ENCODE measurements at places on chromosomes 6 and 20.
A peak's percentile ranks its signal among the peaks of the same experiment; 100 is the strongest.

DNA sequence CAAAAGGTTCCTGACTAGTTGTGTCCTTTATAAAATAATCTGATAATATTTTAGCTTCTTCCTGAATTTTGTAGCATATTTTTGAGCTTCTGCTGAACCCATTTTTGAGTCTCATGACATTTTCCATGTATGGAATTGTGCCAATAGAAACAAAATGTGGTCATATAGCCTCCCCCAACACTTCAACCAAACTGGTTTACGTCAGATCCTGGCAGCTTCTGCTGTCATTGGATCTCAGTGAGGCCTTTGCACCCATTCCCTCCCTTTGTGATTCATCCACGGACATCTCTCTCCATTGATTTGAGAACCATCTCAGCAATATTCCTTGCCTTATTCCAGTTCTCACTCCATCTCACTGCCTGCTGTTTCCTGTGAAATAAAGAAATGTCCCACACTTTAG lies 166.0 kb upstream of the PROKR2 start:
- DNase-seq: peak; percentile 24

DNA sequence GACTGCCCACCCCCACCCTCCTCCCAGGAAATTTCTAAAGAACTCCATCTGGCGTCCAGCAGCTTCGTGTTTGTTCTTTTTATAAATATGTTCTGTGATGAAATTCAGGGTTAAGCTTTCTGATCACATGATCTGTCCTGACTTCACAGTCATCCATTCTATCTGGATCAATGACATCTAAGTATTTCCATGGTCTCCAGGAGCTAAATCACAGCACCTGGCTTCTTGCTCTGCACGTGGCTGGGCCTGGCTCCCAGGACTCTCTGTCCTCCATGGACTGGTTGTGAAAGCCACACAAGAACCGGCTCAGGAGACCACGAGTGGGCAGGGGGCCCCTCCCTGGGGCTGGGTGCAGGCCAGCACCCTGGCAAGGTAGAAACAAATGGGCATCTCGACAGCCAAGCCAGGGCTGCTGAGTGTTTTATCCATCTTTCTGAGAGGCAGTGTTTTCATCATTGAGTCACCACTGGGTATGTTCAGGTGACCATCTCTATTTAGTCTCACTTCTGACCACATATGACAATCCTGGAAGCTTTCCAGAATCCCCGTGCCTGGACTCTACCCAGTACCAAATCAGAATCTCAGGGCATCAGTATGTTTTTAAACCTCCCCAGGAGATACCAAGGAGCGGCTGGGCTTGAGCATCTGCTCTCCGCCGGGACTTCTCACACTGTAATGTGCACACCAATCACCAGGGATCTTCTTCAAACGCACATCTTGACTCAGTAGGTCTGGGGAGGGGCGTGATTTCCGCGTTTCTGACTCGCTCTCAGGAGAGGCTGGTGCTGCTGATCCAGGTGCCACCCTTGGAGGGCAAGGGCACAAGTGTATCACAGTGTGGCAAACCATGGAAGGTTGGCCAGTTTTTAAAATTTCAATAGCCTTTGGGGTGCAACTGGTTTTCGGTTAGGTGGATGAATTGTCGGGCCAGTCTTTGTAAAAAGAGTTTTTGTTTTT lies 31.6 kb upstream of the PXDC1 start:
- DNase-seq: no peak

- peak; percentile 87 for DNase-seq
Measured at GRCh38 chr6:48817333-48818051, 645.6 kb downstream of the MMUT start.

- peak; percentile 69 for DNase-seq
Measured at GRCh38 chr6:142796571-142796970, 148.4 kb downstream of the HIVEP2 start.
